ENCODE measurements at places on chromosomes 3 and 15.

DNA sequence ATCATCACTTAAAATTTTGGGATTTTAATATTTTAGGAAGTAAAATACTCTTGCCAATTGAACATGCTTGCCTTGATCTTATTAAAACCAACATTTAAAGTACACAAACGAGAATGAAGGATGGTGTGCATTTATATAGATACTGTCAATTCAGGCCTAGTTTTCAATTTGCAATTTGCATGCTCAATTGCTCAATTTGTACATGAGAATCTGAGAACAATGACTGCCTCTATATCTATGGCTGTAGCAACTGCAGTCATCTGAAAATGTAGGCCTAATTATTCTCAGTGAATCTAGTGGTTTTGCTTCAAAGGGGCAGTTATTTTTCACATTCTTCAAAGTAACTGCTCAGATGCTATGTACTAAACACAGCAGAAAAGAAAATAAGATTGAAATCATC, 18.8 kb downstream of the ZBBX start:
- no peak for DNase-seq

GRCh38 chr3:120355486-120355885, 6.3 kb upstream of the LRRC58 start:
- DNase-seq = no peak

- no peak for DNase-seq
These were observed 7.2 kb upstream of the MAP4 start for GRCh38 chr3:48023377-48023776.

DNA sequence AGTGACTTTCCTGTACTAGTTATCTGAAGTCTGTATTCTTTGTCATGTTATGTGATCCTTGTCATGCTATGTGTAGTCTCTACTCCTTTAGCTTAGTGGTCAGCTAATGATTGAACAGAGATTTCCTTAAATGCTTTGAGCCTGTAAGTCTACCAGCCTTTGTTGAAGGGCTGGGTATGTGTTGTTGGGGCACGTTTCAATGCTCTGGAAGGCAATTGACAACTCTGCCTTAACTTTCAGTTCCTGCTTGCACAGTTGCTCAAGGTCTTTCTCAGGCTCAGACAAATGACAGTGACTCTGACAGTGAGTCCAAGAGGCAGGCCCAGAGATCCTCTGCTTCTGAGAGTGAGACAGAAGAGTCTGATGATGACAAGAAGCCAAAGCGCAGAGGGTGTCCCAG, 89.3 kb downstream of the CHD2 start:
- DNase-seq = no peak

DNA sequence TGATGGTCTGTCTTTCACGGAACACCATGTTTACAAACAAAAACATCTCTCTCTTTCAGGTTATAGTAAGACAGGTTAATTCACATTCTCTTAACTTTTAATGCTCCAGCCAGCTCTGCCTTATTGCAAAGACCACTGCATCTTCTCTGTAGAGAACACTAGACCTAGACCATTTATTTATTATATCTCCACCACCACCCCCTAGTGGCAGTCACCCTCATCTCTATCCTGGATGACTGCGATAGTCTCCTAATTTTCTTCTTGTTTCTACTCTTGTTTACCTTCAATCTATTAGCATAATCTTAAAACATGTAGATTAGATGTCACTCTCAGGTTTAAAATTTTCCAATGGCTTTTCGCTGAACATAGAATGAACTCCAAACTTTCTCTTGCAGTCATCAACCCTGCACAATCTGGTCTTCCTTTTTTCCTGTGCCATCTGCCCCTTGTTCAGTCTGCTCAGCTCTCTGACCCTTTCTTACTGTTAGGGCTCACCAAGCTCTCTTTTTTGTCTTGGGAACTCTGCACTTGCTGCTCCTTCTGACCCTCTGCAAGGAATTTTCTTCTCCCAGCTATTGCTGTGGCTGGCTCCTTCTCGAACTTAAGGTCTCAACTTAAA, 155.6 kb downstream of the SQOR start:
- no peak for DNase-seq

DNA sequence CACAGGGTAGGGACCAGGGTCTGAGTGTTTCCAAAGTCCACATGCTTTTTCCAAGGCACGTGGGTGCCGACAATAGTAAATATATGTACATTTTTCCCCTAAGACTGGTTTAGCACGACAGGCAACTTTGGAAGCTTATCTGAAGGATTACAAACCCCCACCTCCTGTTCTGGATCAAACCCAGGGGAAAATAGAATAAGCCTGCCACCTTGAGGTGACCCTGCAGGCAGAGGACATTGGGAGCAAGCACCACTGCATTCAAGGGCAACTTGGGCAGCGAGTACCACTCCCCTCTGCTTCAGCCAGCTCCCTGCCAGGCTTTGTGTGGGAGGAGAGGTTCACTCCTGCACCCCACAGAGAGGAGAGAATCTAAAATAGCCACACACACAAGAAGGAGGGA, 44.8 kb downstream of the KBTBD12 start:
- DNase-seq = no peak

Measured in fibroblast of skin of left biceps (primary cell).